ENCODE measurements at places on chromosomes 2 and 18.

DNA sequence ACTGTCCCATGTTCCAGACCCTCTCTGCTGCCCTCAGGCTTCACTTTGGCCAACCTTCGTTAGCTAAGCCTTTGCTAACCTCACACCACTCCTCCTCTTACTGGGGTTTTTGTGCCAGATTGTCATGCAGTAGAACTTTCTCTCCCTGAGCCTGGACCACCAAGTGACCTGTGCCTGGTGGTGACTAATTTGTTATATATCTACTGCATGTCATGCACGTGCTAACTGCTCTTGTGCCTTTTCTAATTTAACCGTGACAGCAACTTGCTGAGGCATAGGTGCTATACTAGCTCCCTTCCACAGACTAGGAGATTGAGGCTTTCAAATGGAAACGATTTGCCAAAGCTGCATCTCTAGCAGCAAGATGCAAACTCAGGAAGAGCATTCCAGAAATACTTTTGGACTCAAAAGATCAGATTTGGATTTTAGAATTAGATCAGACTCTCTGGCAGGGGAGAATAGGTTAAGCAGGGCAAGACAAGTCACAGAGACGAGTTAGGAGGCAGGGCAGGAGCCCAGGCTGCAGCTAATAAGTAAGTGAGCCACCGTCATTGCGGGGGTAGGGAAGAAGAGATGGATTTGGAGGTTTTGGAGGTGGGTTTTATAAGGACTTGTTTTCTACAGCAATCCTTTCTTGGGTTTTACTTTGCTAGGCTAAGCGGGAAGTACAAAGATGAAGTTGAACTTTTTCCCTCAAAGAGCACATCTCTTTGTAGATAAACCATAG, 1.8 kb downstream of the PPP1R7 start:
- DNase-seq = no peak

DNA sequence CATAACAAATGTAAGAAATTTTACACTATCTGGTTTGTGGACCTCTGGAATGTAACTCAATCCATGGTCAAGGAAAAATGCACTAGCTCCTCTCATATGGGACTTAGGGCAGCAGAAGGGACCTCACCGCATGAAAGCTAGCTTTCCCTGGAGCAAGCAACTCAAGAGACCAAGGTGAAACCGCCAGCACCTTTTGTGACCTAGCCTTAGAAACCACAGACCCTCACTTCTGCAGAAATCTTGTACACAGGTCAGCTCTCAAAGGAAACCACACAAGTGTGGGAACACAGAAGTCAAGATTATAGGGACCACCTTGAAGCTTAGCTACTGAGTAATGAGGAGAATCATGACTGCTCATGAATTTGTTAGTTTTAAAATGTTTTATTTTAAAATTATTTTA, 222.5 kb downstream of the DLGAP1 start:
- DNase-seq = no peak

DNA sequence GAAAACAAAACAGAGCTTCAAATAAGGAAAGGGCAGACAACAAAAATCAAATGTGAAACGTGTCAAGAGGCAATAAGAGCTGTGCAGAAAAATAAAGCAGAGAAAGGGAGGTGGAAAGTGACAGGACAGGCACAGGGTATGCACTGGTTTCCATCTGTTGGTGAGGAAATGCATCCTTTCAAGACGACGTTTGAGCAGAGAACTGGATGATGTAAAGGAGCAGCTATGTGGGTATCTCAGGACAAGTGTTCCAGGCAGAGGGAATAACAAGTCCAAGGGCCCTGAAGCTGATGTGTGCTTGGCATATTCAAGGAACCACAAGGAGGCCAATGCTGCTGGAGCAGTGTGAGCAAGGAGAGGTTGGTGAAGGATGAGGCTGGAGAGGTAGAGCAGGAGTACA, 168.9 kb upstream of the SERPINE2 start:
- no peak for DNase-seq

DNA sequence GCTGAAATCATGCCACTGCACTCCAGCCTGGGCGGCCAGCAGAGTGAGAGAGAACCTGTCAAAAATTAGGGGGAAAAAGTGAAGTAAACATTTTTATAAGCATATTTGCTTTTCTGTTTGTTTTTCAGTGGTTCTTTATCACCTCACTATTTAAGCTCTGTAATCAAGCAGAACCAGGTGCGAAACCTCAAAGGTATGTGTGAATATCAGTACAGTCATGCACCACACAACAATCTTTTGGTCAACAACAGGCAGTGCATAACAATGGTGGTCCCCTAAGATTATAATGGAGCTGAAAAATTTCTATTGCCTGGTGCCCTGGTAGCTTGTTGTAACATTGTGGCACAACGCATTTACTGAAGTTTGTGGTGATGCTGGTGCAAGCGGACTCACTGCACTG, 167.4 kb upstream of the STON1 start:
- no peak for DNase-seq

DNA sequence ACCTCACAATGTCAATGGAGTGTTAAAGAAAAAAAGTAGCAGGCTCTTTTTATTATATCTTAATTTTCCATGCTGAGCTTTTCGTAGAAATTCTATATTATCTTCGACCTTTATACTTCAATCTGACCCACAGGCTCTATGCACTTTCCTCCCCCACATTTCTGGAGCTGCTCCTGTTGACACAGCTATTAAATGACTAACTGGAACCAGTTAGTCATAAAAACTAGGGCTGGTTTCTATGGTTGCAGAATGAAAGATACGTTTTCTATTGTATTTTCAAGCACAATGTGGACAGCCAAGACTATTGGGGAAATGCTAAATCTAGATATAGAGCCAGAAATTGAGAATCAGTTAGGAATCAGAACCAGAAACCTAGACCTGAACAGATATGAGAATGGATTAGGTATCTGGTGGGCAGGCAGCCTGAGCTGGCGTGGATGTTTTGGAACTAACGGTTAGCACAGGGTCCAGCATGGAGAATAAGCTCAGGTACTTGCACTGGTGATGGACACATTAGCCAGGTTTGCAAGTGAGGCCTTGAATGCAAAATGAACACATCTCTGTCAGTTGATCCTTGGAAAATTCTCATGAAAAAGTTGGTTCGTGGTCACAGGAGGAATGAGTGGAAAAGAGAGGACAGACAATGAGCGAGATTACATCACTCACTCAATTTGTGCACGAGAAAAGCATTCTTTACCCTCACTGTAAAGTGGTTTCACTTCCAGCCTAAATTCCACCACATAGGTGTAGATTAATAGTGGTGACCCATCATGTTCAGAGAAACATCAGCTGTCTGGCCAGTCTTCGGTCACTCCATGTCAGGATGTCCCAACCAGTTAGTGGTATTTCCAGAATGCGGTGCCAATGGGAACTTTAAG, 144.6 kb upstream of the EPHA4 start:
- no peak for DNase-seq

DNA sequence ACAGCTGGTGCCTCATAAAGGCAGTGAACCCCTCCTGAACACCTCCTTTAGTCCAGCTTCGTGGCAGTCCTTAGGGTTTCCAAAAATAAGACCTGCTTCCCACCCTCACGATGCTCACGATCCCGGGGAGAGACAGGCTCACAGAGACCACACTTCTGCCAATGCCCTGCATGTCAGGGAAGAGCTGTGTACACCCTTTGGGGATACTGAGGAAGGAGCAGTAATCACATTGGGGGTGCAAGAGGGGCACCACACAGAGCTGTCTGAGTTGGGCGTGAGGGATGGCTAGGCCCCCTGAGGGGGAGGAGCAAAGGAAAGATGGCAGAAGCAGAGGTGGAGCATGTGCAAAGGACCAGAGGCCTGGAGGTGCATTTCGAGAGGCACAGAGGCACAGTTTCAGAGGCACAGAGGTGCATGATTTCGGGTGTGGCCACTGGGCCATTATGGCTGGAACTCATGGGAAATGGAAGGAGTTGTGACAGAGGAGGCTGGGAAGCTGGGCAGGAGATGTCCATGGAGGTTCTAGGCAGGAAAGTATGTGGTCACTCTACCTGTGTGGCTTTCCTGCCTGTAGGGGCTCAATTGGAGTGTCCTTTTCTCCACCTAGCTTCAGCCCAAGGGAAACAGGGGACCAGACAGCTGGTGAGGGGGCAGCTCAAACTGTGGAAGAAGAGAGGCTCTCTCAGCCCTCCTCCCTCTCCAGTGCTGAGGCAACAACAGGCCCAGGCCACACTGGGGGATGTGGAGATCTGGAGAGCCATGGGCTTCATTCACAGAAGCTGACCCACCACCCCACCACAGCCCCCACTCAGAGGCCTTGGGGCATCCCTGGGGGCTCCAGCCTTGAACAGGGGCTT, 115.9 kb downstream of the CAPN13 start:
- no peak for DNase-seq

DNA sequence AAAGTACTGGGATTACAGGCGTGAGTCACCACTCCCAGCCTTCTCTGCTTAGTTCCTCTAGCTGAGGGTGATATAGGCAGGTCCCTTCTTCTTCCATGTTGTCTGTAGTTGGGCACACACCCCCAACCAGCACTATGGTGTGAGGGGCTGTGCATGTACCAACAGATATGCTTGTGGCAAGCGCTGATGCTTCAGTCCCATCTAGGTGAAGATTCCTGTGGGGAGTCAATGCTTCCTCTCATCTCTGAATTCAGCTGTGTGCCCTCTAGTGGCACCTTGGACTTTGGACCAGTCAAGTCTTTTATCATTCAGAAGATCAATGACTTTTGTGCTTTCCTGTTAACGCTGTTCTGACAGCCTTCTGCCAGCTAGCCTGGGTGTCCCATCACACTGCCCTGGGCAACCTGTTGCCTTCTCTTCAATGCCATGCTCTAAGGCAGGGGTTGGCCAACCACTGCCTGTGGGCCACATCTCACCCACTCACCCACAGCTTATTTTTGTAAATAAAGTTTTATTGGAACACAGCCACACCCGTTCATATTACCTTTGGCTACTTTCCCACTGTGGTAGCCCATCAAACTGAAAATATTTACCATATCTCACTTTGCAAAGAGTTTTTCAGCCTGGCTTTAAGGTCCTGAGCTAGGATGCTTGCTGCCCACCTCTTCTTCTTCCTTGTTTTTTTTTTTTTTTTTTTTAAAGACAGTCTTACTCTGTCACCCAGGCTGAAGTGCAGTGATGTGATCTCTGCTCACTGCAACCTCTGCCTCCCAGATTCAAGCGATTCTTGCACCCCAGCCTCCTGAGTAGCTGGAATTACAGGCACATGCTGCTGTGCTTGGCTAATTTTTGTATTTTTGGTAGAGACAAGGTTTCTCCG, 51.0 kb downstream of the NPAS2 start:
- DNase-seq = no peak

- DNase-seq = no peak
Measured at GRCh38 chr2:173033084-173033483, 42.6 kb upstream of the MAP3K20 start.

GRCh38 chr2:171432969-171433762, 624 bp downstream of the METTL8 start:
- DNase-seq = no peak

GRCh38 chr2:64165706-64166105, 21.5 kb upstream of the PELI1 start:
- no peak for DNase-seq

DNA sequence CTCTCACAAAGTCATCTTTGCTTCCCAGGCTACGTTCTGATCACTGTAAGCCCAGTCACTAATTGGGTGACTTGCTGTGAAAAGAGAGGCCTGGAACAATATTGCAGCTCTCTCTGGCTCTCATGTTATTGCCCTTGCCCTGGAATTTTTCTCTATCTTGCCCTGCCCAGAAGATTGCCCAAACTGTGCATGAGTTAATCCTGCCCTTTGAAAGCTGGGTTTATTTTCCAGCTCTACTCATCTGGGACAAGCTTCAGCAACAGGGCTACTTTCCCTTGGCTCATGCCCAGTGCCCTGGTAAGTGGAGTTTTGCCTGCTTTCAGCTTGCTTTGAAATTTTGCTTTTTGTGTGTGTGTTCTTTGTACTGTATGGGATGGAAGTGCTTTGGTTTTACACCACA, 6.9 kb upstream of the EHBP1 start:
- DNase-seq = no peak

GRCh38 chr2:105698820-105699219, 45.9 kb upstream of the NCK2 start:
- DNase-seq = no peak

DNA sequence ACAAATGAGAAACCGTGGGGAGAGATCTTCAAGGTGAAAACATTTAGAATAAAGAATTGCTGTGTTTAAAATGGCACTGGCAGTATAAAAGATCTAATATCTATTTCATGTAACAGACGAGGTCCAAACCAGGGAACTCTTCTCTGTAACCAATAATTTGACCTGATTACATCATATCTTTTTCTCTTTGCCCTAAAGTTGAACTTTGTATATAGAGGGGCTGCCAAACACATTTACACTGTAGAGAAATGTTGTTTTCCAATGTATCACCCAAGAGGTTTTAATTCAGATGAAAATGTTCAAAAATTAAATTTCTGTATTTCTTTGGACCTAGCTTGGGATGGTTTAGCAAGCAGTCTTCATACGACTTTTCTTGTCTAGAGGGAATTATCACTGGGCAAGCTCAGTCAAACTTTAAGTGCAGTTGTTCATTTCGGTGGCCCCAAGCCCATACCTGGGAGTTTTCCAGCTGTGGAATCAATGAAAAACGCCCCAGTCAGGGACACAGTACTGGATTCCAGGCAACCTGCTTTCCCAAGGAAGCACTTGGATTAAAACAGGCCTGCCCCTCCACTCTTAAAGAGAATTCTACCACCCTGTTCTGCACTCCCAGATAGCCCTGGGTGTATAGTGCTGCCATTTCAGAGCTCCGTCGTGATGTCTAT, 208.5 kb upstream of the FN1 start:
- DNase-seq = no peak

DNA sequence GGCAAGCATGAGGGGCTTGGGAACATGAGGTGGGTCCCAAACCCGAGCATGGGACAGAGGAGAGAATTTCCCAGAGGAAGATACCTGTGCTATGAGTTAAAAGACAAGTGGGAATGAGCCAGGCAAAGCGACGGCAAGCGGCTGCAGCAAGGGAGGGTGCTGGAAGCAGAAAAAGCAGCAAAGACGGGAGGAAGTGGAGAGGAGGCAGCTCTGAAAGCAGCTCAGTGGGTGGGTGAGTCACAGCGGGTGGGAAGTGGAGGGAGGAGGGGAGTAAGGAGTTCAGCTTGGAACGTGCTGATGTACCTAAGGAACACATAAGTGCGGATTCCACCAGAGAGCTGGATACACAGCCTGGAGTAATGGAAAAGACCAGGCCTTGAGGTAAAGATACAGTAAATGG, 41.4 kb downstream of the THUMPD2 start:
- DNase-seq = no peak

- DNase-seq = no peak
Measured at GRCh38 chr2:173223871-173224270, 130.8 kb upstream of the CDCA7 start.

GRCh38 chr2:151946899-151947812, 118.9 kb upstream of the ARL5A start:
- no peak for DNase-seq
